Breast epithelium (tissue), 4 donors: ENCODE measurements at places on chromosomes 7 and 10. TPM values are rescaled to one million over a fixed set of nuclear protein-coding genes. Genes with fewer than 3 reads are reported as not detected.

The BLNK gene
- 2.9 TPM for total RNA-seq

The PDE6C gene
- total RNA-seq: not detected

The OR2A1 gene
- total RNA-seq: 0.15 TPM

The SLC26A3 gene
- 13.6 TPM for total RNA-seq

GRCh38 chr7:129750091-129750490 lies 138.6 kb downstream of the NRF1 start:
- no peak overlapping the region for H3K4me3 ChIP-seq
- no peaks in the 10 kb centered on the region for H3K36me3 ChIP-seq
- H3K4me1 ChIP-seq: no peaks in the 10 kb centered on the region
- H3K27ac ChIP-seq: no peak overlapping the region
